PC-9 (cell line): ENCODE measurements at places on chromosomes 4 and X. TPM values are rescaled to one million over a fixed set of nuclear protein-coding genes. Genes with fewer than 3 reads are reported as not detected.

Gene BEX5
- total RNA-seq: not detected in 2 replicates

Gene MXRA5
- total RNA-seq: not detected in 2 replicates

Gene MAGEA10
- total RNA-seq: not detected in 2 replicates

DNA sequence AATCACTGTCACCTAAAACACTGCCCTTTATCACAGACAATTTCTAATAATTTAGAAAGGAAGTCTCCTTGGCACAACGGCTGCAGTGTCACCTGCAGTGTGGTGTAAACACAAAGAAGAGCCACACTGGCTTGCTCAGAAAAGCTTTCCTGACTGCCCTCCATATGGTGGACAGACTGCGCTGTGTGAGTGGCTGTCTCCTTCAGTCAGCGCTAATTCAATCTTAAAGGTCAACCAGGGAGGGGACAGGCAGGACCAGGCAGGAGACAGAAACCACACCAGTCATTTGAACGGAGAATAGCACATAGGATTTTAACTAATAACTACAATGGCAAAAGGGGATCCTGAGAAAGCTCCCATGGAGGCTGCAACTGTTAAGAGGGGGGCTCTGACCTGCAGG, 132.1 kb downstream of the NSUN7 start:
- DNase-seq: no peak

DNA sequence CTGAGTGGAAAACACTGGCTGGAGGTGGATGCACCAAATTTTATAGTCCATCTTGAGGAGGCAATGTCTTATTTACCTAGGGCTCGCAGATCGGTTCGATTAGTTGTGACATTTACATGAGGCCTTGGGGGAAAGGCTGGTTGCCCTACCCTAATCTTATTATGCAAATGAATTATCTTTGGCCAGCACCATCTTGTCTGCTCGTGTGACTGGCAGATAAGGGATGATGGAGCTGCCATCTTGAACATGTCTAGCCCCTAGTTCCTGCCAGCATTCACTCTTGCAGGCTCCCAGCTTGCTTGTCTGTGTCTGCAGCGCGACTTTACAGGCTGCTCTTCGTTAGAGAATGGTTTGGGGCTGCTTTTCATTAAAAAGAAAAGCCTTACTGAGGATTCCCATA, 61.9 kb downstream of the SEC24B start:
- DNase-seq: no peak

DNA sequence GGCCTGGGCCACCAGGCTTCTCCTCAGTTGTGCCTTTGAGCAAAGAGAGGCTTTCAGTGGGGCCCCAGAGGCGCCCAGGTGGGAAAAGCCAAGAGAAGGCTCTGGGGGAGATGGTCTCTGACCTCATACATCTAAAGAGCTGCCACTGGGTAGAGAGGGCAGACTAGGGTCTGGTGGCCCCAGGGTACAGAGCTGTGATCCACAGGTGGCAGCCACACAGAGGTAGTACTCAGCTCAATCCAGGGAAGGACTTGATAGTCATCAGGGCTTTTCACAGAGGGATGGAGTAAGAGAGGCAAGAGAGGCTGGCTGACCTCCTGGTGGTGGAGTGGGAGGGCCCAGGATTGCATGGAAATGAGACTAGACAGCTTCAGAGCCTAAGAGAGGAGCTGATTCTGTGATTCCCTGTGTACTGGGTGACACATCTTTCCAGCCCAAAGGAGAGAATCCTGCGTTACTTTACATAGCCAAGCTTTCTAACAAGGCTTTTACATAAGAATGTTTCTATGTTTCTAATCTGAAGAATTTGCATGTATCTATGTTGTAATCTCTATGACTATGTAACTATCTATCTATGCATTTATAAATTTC, 53.2 kb upstream of the PJA1 start:
- DNase-seq: no peak

DNA sequence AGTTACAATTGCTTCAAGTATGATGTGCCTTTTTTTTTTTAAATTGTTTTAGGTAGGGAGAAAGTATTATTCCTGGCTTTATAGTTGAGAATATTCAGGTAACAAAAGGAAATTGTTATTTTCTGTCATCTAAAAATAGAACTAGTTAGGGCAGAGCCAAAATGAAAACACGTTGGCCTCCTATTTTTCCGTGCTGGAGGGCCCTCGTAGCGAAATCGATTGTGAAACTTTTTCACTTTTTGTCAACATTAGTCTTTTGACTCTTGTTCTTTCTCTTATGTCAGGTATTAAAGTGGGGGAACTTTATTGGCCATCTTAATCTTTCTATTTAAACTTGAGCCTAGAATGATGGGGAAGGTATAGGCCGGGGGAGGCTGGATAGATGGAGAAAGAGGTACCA, 104.9 kb downstream of the ARHGAP10 start:
- DNase-seq: no peak
